ENCODE measurements at places on chromosomes 4 and X.

DNA sequence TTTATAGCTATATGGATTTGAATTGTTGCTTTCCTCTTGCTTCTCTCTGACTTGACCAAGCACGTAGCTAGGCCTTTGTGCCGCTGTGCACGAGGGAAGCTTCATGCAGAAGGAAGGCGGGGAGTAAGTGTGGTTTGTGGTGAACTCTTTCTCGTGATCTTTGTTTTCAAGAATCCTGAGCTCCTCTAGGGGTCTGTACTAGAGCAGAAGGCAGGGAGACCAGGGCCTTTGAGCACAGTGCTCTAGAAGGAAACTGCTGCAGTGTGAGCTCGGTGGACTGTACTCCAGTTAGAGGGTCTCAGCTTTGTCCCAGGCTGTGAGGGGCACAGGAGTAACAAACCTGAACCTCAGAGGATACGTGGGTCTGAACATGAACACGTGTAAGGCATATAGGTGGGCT is 49.0 kb downstream of the AGA start:
- no peak for DNase-seq

DNA sequence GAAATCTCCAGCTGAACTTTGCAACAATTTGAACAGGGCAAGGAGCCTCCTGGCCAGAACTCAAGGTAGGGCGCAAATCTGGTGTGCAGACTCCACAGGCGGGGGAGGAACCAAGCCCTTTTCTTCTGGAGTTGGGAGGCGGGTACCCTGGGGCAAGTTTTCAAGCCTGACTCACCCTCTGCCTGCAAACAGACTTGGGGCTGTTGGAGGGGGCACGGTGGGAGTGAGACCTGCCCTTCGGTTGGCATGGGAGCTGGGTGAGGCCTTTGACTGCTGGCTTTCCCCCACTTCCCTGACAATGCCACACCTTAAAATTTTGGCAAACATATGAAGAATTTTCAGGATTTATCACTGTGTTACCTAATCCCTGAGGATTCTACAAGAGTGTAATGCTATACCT is 709.8 kb upstream of the DIAPH2 start:
- DNase-seq: no peak

GRCh38 chr4:55727746-55728145 is 91.6 kb upstream of the NMU start:
- no peak for DNase-seq

GRCh38 chrX:110135618-110136017 is 132.7 kb downstream of the TMEM164 start:
- no peak for DNase-seq

DNA sequence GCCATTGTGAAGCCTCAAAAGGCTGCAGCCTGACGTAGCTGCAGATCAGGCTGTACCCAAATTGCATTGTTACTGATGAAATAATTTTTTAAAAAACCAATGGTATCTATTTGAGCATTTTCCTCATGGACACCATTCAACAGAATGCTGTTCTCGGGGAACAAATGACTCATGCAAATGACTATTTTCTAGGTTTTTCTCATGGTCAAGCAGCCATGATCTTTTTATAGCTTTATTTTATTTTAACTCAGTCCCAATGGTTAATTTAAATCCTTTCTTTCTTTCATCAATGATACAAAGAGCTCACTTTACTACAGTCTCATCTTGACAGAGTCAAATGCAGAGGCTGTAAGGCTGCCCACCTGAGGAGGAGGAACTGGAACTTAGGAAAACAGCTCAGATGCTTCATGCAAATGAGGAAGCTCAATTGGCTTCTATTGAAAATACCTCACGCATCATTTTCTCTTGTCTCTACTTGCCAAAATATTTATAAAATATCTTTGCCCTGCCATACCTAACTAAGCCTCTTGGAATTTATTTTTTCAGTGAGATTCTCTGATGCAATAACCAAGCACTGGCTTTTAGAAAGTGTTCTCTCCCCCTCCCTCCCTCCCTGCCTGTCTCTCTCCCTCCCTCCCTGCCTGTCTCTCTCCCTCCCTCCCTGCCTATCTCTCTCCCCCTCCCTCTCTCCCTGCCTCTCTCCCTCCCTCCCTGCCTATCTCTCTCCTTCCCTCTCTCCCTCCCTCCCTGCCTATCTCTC is 81.0 kb downstream of the SORBS2 start:
- no peak for DNase-seq

- DNase-seq: no peak
Observed at GRCh38 chr4:25770847-25771246, 91.9 kb downstream of the SEL1L3 start.

DNA sequence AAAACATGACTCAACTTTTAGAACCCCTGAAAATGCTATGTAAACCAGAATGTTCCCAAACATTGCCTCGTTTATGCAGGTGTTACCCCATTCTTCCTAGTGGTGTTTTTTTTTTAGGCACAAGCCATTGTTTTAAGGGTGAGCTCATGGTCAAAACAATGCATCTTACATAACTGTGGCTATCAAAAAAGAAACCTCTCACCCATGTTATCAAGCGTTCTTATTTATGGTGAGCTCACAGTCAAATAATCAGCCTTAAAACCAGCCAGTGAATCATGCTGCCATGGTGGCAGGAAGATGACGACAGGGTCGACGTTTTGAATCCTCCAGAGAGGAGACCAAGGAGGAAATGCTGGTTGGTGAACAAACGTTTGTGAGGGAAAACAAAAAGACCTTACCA is 195.2 kb downstream of the KDR start:
- no peak for DNase-seq

All from stimulated activated CD8-positive, alpha-beta memory T cell treated with anti-CD3 and anti-CD28 coated beads, Interleukin-2, amount 100 ng/mL, for 48 hours (primary cell).